ENCODE measurements at places on chromosomes 7 and 10.

DNA sequence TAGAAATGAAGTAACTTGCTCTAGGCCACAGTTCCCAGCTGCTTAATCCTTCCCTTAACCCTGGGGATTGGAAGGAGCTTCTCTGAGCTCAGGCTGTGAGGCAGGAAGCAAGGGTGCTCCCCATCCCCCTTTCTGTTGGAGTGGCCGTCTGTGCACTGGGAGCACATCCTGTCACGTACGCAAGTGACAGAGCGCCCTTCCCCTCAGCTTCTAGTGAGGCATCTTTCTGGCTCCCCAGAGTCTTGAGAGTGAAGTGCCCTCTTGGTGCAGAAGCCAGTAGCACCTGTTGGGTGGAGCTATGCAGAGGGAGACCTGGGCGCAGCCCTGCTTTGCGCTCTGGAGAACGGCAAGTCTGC is 47.8 kb downstream of the SHH start:
- DNase-seq: no peak

DNA sequence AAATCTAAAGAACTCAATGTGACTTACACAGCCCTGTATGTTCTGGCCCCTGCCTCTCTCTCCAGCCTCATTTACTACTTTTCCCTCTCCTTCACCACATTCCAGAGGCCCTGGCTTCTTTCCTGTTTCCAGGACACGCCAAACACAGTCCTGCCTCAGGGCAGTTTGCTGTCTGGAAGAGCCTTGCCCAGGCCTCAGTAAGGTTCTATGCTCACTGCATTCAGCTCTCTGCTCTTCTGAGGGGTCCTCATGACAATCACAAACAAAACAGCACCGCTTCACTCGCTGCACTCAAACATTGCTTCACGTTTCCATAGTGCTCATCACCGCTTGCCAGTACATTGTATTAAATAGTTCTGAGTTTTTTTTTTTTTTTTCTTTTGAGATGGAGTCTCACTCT is 35.1 kb upstream of the GARS1 start:
- no peak for DNase-seq

DNA sequence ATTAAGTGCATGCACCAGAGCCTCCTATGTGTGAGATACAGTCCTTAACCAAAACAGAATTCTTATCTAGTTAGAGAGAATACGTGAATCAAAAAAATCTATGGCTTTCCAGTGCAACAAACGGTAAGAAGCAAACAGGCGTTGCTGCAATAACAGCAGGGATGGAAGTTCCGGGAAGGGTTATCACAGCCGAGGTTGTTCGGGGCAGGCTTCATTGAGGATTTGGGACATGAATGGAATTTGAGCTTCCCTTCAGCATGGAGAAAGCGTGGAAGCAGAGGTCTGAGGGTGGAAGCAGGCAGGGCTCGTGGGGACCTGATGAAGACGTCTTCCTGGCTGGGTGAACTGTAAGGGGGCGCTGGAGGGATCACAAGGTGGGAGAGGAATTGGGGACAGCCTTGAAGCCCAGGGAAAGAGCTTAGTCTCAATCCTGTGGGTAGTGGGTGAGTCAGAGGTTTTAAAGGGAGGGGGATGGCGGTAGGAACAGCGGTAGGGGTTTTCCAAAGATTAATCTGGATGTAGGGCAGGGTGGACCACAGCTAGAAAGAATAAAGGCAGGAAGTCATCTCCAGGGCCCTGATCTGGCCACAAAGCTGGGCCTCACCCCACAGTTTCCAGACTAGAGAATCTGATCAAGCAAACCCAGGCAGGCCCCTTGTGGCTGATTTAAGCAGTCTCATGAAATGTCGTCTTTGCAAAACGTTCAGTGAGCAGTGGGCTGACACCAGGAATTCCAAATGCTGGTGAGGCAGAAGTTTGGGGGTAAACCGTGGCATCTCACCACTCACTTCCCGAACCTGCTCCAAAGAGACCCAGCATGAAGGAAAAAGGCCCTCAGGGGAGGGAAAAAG is 65.1 kb downstream of the CALML3 start:
- DNase-seq: peak; percentile 58

DNA sequence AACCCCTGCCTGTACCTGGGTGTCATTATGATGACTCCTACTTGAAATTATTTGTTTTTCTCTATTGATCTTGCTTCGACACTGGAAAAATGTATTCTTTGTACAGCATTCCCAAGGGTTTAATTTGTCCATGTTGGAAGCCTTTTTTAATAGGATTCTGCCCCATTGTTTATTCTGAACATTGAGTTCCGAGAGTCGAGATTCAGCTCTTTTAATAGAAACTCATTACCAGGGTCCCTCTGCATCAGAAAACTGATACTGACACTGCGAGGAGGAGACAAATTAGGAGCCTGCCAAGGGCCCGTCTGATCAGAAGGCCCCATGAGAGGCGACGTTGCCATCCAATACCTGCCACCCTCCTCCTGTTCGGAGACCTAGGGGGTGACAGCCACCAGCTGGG is 260.5 kb upstream of the ZMIZ1 start:
- DNase-seq: no peak

GRCh38 chr10:7272008-7272407 is 138.8 kb downstream of the SFMBT2 start:
- no peak for DNase-seq

DNA sequence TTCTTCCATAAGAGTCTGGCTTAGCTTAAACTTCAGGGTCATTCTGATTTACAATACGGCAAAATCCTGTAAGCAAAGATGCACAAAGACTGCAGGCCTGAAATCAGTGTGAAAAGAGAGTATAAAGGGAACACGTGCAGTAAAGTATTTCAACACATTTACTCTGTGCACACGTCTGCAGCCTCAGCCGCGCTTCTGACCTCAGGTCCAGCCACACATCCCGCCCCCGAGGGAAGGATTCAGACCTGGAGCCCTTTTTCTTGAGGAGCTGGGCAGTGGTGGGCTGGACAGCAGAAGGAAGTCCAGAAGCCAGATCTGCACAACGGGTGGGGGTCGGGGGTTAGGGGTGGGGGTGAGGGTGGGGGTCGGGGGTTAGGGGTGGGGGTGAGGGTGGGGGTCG is 58.9 kb upstream of the FAM20C start:
- DNase-seq: no peak

- no peak for DNase-seq
Measured at GRCh38 chr7:29335188-29336083, 140.9 kb downstream of the CHN2 start.

DNA sequence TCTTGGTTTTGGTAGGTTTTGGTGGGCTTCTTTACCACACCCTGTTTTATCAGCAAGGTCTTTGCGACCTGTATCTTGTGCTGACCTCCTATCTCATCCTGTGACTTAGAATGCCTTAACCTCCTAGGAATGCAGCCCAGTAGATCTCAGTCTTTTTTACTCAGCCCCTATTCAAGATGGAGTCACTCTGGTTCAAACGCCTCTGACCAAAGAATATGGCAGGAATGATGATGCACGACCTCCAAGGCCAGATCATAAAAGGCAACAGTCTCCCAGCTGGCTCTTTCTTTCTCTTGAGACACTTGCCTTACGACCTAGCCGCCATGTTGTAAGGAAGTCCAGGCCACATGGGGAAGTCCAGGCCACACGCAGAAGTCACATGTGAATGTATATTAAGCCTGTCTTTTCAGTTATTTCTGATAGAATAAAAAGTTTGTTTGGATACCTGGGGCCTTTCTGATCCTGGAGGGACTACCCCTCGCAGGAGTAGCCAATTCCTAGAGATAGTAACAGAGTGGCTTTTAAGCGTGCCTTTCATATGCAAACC is 10.5 kb upstream of the RADIL start:
- no peak for DNase-seq

DNA sequence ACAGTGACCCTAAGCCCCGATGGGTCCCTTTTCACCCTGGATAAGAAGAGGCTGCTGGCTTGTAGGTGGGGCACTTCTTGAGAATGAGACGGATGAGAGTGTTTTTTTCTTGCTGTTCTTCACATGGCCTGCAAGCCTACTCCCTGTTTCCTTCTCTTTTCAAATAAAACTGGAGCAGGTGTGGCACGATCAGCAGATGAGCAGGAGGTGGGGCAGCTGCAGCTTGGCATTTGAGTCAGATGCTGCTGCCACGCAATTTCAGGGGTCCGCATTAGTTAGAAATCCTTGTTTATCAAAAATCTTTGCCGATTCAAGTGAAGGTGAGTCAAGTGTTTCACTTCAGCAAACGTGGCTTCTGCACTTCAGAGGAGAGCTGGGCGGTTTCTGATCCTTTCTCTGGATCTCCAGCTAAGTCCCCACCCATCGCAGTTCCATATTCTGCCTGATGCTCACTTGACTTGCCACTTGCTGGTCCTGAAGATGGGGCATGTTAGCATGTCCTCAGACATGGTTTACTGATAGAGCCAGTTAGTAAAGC is 20.8 kb downstream of the WDFY4 start:
- no peak for DNase-seq

DNA sequence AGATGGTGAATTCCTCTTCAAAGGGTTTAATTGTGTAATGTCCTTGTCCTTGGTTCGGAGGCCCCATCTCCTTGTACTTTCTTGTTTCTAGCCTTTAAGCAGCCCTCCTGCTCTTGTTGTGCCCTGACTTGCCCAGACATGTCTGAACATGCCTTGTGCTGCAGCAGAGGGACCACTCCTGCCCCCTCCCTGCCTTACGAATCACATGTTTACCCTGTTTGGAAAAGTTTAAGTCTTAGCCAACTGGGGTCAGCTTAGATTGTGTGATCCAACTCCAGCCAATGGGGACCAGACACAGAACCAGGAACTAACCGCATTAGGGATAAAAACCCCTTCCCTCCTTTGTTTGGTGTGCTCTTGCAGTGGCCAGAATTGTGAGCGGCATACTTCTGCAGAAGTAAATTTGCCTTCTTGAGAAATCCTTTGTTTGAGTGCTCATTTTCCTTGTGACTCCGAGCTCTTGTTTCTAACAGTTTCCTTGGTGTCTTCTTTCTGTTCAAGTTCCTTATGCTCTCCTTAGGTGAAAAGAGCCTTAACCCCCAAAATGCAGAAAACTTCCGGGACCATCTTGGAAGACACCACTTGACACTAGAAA is 29.4 kb downstream of the CLRN3 start:
- peak; percentile 21 for DNase-seq

- DNase-seq: no peak
Measured at GRCh38 chr10:4081685-4082111, 296.7 kb upstream of the KLF6 start.

Measured in mammary epithelial cell (primary cell).